ENCODE measurements at places on chromosomes 13 and 19. TPM values are rescaled to one million over a fixed set of nuclear protein-coding genes. Genes with fewer than 3 reads are reported as not detected.
A peak's percentile ranks its signal among the peaks of the same experiment; 100 is the strongest.

SPART gene
- total RNA-seq: 19.7 TPM

DPP9 gene
- total RNA-seq: 91.7 TPM

GRCh38 chr19:11452620-11453310 lies 17.3 kb downstream of the PRKCSH start:
- no peak for DNase-seq

GRCh38 chr19:35531291-35531690 lies 2.0 kb upstream of the GAPDHS start:
- no peak for DNase-seq

DNA sequence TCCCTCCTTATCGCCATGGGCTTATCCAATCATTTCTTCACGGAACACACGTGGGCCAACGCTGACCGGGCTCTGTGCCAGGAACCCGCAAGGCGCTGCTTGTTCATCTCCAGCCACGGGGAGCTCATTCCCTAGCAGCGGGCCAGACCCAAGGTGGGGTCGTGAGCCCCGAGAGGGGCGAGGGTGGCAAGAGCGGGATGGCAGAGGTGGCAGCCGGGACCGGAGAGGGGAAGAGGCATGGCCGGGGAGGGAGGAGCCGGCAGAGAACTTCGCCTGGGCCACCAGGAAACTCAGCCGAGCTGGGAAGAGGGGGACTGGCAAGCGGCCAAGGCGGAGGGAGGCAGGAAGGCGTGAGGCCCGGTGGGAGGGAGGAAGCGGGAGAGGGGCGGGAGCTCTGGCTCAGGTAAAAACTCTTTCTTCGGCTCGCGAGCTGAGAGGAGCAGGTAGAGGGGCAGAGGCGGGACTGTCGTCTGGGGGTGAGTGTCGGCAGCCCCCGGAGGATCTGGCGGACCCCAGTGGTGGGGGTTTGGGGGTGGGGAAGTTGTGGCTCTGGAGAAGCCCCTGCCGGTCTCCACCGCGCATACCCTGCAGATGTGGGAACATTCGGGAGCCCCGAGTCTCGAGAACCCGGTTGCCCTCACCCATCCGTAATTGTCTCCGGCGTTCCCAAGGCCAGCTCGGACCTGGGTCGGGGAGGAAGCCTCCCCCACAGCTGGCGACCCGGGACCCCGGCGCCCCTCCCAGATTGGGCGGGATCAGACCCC lies at the start of gene B3GNT3:
TSS of gene B3GNT3 (plus strand) at position 408 of the 764 bp plus-strand sequence. CDS start 12,670 bp downstream, outside the sequence.
- DNase-seq: peak; percentile 43

DNA sequence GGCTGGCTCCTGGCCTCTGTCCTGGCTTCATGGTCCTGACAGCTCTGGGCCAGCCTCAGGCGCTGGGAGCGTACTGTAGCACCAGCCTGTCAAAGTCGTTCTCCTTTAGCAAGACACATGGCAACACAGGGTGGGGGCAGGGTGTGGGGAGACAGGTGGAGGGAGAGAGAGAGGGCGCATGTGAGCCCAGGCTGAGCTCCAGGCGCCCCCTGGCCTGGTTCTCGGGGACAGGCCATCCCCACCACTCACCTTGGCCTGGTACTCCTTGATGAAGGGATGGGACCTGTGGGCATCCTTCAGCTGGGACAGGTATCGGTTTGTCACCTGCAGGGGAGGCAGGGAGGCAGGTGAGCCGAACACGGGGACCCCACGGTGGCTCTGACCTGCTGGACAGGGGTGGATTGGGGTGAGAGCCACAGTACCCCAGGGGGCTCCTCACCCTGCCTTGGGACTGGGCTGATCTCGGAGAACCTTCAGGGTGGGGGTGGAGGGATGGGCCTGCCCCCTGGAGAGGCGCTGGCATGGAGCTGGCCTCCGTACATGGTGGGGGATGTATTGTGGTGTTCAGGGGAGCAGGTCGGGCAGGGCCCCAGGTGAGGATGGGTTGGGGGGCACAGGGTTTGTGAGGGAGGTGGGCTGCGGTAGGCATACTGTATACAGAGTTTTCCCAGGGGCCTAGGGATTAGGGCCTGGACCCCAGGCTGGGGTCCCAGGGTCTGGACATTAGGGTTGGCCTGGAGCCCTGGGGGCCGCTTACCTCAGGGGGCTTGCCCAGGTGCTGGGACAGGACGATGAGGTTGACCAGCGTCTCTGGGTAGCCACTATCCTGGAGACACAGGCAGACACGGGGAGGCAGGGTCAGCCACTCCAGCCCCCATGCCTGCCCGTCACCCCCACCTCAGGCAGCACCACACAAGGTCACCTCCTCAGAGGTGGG lies 3.9 kb upstream of the CERS1 start:
- DNase-seq: no peak

Data from activated naive CD8-positive, alpha-beta T cell treated with anti-CD3 and anti-CD28 coated beads, Interleukin-2, amount 10 ng/mL, durations not matched to agents 7 days and 5 days (primary cell).